ENCODE measurements at places on chromosomes 1 and 21.

DNA sequence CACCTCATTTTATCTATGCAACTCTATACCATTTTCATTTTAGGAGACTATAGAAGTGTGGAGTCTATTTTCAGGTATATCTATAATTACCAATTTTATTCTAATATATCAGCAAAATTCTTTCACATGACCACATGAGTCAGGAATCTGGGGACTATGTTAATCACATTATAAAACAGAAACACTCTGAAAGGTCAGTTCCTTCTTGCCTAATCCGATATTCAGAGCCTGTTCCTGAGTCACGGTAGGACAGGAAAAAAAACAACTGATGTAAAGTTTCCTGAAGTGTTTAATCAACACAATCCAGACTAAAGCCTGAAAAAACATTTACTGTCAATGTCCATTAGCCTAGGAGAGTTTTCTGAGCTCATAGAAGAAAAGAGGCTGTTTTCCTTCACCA, 1902.3 kb downstream of the NCAM2 start:
- DNase-seq = no peak

DNA sequence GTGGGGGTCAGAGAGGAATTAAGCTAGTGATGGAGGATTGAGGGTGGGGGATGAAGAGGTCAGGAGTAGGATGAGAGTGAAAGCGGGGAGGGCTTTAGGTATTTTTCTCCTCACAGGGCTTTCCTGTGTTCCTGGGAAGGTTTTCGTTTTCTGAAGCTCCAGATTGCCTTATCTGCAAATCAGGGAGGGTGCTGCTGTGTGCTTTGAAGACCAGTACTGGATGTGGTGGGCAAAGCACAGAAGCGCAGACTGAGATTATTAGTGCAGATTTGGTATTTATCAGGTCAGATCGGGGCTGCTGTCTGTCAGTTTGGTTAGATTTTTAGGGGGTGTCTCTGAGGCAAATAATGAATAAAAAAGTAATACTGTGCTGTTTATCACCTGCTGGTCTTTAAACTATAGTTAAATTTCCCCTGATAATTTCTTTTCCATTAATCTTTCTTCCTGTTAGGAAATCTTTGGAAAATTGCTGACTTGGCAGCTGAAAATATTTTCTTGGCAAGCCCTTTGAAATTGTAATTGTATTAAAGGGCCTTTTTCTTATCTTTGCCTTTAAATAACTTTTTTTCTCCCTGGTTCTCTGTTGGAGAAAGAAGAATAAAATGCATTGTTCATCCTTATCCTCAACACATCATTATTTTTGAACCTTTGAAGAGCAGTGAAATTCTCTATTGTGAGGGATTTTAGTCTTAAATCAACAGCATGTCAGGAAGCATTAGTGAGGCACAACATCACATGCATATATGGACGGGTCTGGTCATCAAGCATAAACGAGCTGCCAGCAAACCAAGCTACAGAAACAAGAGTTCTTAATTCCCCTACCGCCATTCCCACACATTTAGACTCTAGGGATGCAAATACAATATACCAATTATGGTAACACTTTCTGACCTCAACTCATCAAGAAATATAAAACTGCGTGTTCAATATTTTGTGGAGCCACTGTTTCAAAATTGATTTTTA, 139.6 kb downstream of the S1PR1 start:
- no peak for DNase-seq

GRCh38 chr1:41640756-41641474, 156.4 kb upstream of the EDN2 start:
- no peak for DNase-seq

- no peak for DNase-seq
These were observed 17.4 kb downstream of the AJAP1 start for GRCh38 chr1:4671828-4672227.

- DNase-seq = no peak
These were observed 1.6 kb upstream of the HPCA start for GRCh38 chr1:32884726-32885125.

DNA sequence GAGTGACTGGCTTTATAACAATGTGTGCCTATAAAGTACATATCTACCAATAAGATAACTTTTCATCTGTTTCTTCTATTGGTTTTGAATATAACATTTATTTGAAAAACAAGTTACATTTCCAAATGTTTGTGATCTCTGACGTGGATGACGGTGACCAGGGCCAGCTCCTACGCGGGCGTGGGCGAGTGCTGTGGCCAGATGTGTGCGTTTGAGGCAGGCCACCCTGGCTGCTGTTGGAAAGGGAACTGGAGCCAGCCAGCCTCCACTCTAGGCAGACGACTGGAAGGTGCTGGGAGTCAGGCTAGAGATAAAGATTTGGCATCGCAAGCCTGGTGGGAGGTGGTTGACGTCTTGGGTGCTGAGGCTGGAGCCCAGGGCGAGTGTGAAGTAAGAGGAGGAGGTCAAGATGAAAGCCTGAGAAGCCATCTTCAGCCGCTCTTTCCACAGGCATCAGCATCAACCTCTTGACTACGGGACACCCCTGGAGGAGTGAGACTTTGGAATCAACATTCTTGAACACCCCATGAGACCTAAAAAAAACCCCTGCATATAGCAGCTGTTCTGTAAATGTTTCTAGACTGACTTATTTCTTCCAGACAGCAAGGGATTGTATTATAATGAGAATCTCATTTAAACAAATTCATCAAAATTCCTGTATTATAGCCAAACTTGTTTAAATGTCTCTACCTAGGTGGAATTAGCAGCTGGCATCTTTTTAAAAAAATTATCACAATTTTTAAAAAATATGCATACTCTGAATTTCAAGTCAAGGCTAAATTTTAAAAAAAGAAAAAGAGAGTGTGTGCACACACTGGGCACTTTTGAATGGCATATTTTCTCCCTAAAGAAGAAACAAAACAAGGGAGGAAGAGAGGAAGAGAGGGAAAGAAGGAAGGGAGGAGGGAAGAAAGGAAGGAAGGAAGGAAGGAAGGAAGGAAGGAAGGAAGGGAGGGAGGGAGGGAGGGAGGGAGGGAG, 112.5 kb upstream of the SLC44A3 start:
- no peak for DNase-seq

DNA sequence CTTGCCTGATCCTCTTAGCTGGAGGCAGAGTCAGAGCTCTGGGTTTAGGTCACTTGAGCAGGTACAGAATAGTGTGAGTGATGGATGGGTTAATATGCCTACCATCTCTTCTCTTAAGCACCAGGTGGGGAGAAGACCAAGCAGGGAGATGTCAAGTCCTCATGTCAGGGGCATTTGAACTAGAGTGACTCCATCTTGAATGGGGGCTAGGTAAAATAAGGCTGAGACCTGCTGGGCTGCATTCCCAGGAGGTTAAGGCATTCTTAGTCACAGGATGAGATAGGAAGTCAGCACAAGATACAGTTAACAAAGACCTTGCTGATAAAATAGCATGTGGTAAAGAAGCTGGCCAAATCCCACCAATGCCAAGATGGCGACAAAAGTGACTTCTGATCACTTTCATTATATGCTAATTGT, 77.4 kb upstream of the BTG3 start:
- no peak for DNase-seq

DNA sequence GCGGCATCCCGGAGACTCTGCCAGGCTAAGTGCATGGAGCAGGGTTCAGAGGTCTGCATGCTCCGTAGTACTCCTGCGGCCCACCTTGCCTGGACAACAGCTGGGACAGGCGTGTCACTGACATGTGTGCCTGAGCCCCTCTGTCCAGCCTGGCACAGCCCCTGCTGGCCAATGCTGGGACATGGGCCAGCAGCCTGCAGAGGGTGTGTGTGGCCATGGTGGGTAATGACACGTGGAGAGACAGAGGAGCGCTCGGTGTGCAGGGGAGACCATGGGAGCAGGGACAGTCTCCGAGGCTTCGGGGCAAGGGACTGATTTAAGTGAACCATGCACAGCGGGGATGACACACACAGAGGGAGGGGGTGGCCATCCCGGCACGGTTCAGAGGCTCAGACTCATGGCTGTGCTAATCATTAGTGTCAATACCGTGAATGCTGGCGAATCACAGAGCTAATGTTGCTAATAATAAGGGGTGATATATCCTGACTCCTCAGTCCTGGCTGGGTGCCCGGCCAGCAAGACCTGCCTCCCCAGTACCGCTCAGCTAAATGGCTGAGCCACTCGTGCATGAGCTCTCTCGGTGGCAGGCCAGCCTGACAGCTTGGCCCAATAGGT, 41.5 kb downstream of the IGSF21 start:
- no peak for DNase-seq

GRCh38 chr1:78121710-78122109, 75.9 kb downstream of the GIPC2 start:
- no peak for DNase-seq

- no peak for DNase-seq
These were observed 463.4 kb downstream of the CAMTA1 start for GRCh38 chr1:7248549-7249199.

DNA sequence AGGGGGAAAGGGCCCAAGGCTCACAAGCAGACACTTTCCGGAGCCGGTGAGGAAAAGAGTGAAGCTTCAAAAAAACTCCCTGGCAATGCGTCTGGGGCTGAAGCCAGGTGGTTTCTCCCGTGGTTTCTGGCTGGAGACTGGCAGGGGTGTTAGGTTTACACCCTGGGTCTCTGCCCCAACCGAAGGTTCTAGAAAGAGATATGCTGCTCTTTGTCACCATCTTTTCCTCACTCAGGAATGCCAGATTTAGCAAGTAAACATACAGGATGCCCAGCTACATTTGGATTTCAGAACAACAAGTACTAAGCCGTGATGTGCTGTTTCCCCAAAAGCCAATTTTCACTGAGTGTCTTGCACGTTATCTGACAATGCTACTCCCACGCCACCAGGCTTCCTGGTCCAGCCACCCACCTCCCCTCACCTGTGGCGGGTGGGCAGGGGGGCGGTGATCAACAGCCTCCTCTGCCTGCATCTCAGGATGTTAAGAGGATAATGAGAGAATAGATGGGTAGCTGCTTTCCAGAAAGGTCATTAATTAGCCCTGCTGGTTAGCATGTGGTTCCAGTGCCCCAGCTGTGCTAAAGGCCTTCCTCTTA, 69.6 kb upstream of the OLIG2 start:
- DNase-seq = no peak

- no peak for DNase-seq
These were observed 127.5 kb upstream of the EDN2 start for GRCh38 chr1:41611932-41612450.

DNA sequence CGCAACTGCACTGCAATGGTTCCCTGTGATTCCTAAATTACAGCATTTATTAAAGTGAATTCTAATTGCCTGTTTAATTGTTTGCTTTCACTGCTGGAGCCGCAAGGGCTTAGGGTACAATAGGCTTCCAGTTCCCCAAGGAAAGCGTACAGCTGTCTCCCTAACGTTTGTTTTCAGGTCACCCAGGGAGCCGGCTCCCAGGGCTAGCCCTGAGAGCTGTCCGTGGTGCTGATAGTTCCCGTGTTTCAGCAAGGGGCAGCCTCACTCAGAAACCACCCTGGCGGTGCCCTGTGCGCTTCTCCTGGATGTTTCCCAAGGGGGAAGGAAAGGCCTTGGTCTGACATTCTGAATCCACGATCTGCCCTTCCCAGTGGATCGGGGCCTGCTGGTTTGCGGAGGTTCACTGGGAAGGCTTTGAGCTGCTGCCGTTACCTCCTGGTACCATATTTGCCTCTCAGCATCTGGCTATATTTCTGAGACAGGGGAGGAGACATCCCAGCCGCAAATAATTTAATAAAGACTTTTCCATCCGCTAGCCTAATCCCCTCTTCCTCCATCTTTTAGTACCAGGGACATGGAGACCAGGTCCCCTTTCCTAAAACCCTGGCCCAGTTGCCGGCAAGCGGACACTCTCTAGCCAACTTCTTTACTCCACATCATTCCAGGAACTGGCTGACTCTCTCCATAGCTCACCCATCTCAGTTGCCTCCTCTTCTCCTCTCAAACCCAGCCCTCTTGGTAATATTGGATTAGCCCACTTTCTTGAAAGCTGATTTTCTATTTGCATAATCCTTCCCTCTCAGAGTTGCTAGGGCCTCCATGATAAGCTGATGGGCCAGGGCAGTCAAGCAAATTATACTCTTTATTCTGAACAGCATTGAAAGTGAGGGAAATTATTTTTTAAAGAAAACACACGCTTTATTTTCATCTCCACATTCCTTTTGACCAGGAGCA, 149.0 kb downstream of the IGSF21 start:
- DNase-seq = peak; percentile 30

DNA sequence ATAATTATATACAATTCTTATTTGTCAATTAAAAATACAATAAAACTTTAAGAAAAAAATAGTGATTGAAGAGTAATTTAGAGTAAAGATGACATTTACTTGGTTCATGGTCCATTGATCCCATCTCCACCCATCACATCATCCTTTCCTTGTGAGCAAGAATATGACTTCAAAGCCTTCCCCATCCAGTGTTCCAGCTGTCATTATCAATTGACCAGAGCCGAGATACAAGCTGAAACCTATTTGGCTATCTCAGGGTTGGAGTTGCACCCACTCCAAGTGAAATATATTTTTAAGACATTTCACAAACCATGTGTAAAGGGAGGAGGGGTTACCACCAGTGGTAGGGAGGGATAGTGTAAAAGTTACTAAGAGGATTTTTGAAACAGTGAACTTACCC, 428.9 kb upstream of the C1orf87 start:
- DNase-seq = no peak

DNA sequence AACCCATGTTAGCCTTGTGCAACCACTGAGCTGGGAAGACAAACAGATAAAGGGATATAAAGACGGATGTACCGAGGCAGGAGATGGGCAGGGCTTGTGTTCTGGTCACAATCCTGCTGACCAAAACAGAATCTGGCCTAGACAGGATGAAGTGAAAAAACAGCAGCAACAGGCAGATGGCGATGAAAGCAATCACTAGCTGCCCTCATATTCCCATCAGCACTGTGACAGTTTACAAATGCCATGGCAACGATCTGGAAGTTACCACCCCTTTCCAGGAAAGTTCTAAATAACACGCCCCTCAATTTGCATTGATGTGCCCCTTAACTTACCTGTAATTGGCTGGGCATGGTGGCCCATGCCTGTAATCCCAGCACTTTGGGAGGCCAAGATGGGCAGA, 40.6 kb upstream of the CD46 start:
- DNase-seq = no peak

GRCh38 chr1:117564227-117565075, 41.4 kb upstream of the TENT5C start:
- DNase-seq = no peak

GRCh38 chr1:214216021-214216420, 64.9 kb upstream of the SMYD2 start:
- DNase-seq = no peak

GRCh38 chr1:100065969-100066227, 66.8 kb downstream of the SASS6 start:
- DNase-seq = no peak

- no peak for DNase-seq
These were observed 24.7 kb upstream of the HSD17B7 start for GRCh38 chr1:162765788-162766187.

GRCh38 chr1:32754317-32755097, 51.9 kb upstream of the SYNC start:
- peak; percentile 48 for DNase-seq

DNA sequence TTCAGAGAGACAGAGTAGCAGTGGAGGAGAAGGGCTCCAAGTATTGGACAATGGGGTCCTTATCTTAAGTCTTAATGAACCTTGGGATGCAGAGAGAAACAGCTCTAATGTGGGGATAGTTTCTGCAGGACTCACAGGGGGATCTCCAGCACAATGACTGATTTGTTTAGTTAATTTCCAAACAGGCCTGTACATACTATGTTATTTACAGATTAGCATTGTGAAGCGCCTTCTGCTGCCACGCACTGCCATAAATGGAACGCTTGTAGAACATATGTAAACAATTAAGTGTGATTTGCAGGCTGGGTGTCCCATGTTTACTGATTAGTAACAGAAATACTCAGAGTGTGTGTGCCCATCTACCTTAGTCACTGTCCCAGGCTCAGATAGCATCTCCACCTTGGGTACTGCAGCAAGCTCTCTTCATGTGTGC, 56.1 kb downstream of the NTPCR start:
- DNase-seq = no peak

GRCh38 chr1:19353596-19353995, 41.5 kb downstream of the SLC66A1 start:
- no peak for DNase-seq
